ENCODE measurements at places on chromosomes 1 and 21. TPM values are rescaled to one million over a fixed set of nuclear protein-coding genes. Genes with fewer than 3 reads are reported as not detected.

Gene PRELP
- under 0.01 TPM for total RNA-seq

Gene TMEM52
- 0.43 TPM for total RNA-seq

Gene TRIM63
- not detected for total RNA-seq

Gene HPCA
- not detected for total RNA-seq

Gene LAMC2
- total RNA-seq = 27.6 TPM

Gene SPRR3
- not detected for total RNA-seq

Gene AIM2
- total RNA-seq = 0.32 TPM

Gene TEKT2
- total RNA-seq = not detected

Gene KCNJ15
- total RNA-seq = under 0.01 TPM

Gene C1orf87
- total RNA-seq = not detected

Gene KCNJ9
- not detected for total RNA-seq

Data from fibroblast of villous mesenchyme (primary cell).